ENCODE measurements at places on chromosomes 16 and 17.
A peak's percentile ranks its signal among the peaks of the same experiment; 100 is the strongest.

GRCh38 chr16:17469741-17470181 is 999 bp downstream of the XYLT1 start:
- no peak for DNase-seq

- DNase-seq = no peak
These were observed 721 bp upstream of the BEAN1 start for GRCh38 chr16:66426112-66427035.

- no peak for DNase-seq
These were observed 8.2 kb downstream of the RHBDF1 start for GRCh38 chr16:63998-64913.

GRCh38 chr17:16820161-16820877 is 130.3 kb downstream of the CCDC144A start:
- DNase-seq = no peak

DNA sequence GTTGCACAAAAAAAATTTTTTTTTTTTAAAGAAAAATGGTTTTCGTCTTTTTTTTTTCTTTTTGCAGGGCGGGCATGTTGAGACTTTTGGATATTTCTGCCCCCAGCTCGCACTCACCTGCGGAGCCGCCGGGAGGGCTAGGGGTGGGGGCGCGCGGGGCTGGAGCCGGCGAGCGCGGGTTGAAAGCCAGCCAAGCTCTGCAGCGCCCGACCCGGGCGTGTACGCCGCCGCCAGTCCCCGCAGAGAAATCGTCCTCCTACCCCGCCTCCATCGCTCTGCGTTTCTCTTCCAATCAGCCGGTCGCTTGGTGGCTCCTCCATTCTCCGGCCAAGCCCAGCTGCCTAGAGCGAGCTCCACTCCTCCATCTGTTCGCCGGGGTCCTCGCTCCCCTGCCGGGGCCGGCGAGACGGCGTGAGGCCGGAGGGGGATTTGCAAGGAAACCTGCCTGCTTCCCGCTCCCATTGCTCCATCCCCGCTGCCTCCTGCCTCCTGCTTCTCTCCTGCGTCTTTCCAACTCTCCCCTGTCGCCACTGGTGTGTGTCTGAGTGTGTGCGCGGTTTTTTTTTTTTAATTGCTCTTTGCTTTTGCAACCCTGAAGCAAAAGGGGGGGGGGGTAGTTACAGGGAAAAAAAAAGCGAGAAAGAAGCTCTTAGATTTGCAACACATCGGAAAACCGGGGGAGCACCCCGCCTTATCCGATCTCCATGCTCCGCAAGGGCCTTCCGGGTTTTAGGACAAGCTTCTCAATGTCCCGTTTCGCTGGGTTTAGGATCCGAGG is 1.8 kb upstream of the UBTF start:
- peak; percentile 44 for DNase-seq

- no peak for DNase-seq
These were observed 45.0 kb upstream of the NACA2 start for GRCh38 chr17:61635913-61636432.

DNA sequence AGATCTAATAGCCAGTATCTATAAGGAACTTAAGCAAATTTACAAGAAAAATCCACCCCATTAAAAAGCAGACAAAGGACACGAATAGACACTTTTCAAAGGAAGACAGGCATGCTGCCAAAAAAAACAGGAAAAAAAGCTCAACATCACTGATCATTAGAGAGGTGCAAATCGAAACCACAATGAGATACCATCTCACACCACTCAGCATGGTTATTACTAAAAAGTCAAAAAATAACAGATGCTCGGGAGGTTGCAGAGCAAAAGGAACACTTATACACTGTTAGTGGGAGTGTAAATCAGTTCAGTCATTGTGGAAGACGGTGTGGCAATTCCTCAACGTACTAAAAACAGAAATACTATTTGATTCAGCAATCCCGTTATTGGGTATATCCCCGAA is 9.6 kb downstream of the STX8 start:
- DNase-seq = no peak

DNA sequence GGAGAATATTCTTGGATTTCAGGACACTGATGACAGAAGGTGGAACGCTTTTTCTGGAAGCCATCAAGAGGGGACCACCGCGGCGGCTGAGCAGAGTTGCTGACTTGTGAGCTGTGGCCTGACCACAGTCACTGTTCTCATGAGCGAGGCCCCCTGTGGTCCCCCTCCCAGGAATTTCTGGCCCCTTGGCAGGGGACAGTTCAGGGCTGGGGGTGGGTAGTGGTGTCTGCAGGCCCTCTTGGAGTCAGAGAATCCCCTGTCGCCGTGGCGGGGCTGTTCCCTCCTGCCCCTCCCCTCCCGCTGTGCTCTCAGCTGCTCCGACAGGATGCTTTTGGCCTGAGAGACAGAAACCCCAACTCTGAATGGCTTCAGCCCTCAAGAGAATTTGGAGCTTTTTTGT is 292.0 kb downstream of the SEC14L1 start:
- DNase-seq = peak; percentile 22

DNA sequence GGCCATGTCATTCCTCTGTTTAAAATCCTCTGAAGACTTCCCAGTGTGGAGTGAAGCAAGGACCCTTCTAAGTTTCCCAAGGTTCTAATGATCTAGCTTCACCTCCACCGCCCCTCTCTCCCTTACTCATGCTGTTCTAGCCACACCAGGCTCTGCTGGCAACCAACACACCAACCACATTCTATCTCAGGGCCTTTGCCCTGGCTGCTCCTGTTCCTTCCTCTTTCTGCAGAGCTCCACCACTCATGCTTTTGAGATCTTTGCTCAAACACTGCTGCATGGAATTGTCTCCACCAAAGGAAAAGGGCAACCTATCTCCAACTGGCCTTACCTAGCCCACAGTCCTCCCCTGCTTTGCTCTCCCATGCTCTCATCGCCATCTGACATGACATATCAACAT is 128.7 kb downstream of the XYLT1 start:
- DNase-seq = no peak

GRCh38 chr17:7842380-7843256 is 8.6 kb downstream of the KDM6B start:
- peak; percentile 91 for DNase-seq

GRCh38 chr17:61015966-61016365 is 338.3 kb downstream of the BCAS3 start:
- no peak for DNase-seq

DNA sequence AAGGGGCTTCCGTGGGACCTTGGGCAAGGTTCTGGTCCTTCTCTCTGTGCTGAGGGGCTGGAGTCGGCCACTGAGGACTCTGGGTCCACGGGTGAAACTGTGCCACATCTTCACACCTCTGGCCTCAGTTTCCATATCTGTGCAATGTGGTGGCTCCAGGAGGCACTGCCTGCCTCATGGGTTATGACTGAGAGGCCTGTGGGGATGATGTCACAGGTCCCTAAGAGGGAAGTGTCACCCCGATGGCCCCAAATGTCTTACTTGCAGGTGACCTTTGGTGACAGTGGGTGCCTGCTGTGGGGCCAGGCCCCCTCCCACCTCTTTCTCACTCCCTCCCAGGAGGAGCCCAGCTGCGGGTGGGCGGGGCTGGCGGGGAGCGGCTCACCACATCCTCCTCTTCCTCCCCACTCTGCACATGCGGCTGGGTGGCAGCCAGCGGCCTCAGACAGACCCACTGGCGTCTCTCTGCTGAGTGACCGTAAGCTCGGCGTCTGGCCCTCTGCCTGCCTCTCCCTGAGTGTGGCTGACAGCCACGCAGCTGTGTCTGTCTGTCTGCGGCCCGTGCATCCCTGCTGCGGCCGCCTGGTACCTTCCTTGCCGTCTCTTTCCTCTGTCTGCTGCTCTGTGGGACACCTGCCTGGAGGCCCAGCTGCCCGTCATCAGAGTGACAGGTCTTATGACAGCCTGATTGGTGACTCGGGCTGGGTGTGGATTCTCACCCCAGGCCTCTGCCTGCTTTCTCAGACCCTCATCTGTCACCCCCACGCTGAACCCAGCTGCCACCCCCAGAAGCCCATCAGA is at the start of gene IL21R:
TSS of gene IL21R (plus strand) at position 407 of the 801 bp plus-strand sequence. CDS start 27,898 bp downstream, outside the sequence.
- DNase-seq = peak; percentile 53

DNA sequence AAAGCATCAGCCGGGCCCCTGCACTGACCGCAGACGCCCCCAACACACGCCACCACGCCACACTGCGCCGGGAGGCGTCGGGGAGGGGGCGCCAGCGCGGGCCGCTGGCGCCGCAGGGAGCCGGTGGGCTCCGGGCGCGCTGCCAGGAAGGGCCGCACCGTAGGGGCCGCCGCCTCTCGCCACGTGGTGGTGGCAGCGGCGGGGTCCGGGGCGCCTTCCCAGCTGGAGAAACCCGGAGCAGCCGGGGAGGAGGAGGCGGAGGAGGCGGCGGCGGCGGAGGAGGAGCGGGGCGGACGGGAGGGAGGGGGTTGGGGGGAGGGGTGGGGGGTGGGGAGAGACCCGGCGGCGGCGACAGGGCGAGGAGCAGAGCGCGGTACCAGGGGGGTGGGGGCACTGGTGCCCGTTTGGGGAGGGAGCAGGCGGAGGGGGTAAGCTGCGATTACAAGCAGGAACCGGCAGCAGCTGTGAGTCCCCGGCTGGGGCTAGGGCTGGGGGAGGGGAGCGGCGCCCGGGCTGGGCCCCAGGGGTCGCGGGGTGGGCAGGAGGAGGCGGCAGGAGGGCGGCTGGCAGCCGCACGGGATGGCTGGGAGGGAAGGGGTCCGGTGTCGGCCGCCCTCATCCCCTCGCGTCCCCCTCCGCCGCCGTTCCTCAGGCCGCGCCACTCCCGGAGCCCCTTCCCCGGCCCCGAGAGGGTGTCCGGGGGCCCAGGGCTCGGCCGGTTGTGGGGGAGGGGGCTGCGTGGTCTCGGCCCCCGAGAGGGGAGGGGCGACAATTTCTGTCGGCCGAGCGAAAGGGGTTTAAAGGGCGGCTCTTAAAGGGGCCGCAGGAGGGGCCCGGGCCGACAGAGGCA is at the start of gene TBKBP1:
TSS of gene TBKBP1 (plus strand) at position 431 of the 850 bp plus-strand sequence. CDS start 1,952 bp downstream, outside the sequence.
- DNase-seq = no peak

DNA sequence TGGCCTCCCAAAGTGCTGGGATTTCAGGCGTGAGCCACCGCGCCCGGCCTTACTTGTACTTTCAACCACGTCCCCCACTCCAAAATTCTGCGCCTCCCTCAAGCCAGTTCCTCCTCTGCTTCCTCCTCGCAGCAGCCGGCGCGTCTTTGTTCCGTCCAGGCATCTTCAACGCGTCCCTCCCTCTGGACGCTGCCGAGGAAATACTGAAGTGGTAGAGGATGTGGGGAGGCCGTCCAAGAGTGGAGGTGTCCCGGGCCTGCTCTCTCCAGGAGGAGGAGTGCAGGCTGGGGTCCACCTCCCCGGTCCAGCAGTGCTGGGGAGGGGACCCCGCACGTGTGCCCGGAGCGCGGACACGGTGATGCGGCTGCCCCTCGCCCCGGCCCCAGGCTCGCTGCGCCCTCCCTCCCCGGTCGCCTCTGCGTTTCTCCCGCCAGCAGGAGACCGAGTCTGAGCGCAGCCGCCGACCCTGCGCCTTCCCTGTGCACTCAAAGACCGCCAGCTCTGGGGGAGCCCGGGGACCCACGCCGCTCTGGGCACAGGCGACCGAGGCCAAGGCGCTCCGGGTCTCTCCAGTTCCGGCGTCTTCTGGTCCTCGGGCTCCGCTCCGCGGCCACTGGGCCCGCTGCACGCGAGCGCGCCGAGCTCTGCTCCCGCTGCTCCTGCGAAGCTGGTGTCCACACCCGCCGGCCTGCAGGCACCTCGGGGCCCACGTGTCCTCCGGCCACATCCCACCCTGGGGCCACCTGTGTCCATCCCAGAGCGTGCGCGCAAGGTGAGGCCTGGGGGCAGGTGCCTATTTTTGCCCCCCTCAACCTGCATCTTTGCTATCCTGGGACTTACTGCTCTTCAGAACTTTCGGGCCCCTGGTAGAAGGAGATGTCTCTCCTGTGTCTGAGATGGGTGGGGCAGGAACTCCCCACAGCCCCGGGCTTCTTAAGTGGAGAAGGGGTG is 31.7 kb downstream of the OSBPL7 start:
- no peak for DNase-seq

GRCh38 chr16:11224096-11224893 is 31.7 kb downstream of the SOCS1 start:
- DNase-seq = no peak

DNA sequence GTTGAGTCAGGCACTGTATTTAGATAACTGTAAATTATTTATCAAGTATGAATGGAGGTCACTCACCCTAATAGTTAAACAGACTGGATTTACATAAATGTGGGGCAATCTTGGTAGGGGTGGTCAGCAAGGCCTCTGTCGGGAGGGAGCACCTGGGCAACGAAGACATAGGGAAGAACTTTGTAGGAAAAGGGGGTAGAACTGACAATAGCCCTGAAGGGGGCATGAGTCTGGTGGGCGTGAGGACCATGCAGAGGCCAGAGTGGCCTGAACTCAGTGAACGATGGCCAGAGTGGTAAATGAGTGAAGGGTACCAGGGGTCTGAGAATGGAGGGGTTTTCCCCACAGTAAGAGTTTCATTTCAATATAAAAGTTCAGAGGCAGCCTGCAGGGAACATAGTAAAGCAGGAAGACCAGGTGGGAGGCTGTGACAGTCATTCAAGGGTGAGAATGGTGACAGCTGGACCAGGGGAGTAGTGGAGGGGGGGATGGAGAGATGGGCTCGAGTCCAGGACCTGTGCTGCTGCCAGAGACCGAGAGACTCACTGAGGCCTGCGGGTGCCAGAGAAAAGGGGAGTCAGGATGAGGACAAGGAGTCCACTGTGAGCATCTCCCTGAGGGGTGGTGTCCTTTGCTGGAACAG is 2.9 kb downstream of the C17orf67 start:
- DNase-seq = no peak

Measured in effector CD8-positive, alpha-beta T cell (primary cell).